ENCODE measurements at places on chromosomes 16 and 17.

- no peak for DNase-seq
These were observed 3.5 kb downstream of the CTNS start for GRCh38 chr17:3639981-3640596.

GRCh38 chr17:27657620-27658019 is 26.6 kb downstream of the LGALS9 start:
- DNase-seq, result no peak

DNA sequence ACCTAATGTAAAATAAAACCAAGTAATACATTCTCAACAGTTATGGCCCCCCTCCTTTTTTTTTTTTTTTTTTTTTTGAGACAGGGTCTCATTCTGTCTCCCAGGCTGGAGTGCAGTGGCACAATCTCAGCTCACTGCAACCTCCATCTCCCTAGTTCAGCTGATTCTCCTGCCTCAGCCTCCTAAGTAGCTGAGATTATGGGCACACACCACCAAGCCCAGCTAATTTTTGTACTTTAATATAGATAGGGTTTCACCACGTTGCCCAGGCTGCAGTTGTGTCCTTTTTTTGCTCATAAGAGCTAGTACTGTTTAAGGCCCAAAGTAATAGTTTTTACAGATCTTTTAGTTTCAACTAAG is 18.3 kb downstream of the EARS2 start:
- DNase-seq, result no peak

DNA sequence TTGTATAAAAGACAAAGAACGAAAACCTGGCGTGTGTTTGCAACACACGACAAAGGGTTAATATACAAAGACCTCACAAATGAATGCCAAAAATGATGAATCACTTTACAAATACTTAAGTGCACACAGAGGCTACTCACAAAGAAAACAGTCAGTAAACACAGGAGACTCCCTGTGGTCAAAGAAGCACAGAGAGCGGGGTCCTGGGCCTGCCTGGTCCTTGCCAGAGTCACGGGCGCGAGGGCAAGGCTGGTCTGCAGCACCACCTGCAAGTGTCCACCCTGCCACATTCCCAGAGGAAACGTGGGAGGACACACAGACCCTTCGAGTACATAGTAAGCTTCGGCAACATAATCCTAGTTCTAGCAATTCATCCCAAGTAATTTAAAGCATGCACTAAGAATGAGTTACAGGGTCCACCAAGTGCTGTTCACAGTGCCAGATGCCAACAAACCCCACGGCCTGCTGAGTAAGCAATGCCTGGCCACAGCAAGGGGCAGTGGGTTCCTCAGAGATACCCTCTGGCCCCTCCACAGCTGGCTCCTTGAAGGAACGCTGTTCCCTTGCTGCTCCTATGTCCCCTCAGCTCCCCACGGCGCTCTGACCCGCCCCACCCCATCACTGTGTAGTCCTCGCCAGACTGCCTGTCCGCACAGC is 24.6 kb upstream of the FAAP100 start:
- DNase-seq, result no peak

DNA sequence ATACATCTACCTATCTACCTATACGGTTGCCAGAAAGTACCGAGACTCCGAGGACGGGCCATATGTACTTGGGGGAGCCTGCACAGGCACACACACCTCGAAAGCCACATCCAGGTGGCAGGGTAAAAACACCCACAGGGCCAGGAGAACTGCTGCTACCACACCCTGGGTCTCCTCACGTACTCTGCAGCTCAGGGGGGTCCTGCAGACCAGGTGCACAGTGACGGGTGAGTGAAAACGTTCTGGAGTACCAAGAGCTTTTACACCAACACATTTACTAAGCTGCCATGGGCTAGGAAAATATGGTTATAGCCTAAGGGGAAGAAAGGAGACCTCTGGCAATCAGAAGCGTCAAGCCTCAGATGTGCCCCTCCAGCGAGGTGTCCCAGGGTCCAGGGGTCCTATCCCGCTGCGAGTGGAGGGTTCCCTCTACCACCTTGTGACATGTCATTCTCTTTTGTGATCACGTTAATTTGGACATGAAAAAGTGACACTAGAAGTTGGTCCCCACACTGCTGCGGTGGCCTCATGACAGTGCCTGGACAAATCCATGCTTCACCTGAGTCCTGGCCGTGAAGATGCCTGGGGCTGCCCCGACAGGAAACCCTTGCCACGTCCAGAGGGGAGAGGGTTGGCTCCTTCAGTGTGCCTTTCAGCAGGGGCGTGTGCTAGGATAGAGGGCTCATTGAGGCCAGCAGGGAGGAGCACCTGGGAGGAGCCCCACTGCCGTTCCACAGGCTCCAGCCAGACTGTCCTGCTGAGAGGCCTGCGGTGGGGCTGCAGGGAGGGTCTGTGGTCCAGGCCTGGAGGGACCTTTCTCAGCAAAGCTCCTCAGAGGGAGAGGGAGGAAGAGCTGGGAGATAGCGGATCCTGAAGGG is 1.8 kb downstream of the CANT1 start:
- no peak for DNase-seq

GRCh38 chr16:81481207-81481821 is 36.7 kb downstream of the CMIP start:
- no peak for DNase-seq

DNA sequence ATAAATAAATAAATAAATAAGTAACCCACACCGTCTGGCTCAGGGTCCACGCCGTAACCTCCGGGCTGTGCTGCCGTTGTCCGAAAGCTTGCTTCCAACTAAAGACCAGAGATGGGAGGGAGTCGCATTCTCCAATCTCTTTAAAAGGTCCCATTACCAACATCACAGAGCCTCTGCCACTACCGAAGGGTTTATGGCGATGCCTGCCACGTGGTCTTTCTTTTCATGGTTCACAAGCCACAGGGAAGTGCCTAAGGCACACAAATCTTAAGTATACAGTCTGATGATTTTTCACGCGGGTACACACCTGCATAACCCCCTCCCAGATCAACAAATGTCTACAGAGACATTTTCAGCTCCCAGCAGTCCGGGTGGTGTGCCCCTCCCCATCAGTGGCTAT is 1.4 kb downstream of the COTL1 start:
- DNase-seq, result no peak

DNA sequence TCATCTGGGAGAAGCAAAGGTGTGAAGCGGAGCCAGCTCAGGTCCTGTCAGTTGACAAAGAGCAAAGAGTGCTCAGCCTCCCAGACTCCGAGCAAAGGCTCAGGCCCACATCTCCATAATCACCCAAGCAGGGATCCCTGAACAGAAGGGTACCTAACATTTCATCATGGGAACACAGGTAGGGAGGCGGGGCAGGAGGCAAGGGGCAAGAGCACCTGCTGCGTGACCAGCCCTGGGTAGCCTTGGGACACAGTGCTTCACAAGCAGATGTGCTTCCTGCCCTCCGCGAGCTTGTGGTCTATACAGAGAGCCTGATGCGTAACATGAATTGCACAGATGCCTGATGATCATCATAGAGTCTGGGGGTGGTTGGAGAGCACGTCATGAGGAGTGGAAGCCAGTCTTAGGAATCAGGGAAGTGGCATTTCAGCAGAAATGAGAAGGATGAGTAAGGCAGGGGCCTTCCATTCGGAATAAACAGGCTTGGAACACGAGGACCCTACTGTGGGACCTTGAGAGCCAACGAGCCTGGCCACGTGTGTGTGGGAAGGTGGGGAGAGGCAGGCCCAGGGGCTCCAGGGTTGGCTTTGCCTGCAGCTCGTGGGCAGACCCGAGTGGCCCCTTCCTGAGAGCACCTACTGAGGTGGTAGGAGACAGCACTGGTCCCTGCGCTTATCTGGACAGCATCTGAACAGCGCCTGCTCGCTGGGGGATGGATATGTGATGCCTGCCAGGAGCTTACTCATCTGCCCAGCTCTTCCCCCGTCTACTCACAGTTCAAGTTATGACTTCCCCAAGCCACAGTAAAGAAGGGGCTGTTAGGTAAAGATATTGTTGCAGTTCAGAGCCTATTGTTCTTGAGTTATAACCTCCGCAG is 125.8 kb downstream of the CCDC182 start:
- no peak for DNase-seq

DNA sequence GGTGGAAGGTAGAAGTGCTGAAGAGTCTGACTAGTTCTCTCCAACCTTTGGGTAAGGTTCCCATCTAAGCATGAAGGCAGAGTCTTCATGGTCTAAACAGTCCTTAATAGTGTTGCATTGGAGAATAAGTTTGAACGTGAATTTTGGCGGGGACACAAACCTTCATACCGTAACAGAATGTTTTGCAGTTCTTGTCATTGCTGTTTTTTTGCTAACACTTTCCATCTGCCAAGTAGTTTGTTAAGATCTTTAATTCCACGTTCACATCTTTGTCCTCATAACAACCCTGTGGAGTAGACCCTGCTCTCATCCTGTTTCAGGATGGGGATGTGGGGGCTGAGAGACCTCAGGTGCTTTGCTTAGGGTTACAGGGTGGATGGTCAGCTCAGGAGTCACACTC is 936.9 kb upstream of the EEF2KMT start:
- no peak for DNase-seq

DNA sequence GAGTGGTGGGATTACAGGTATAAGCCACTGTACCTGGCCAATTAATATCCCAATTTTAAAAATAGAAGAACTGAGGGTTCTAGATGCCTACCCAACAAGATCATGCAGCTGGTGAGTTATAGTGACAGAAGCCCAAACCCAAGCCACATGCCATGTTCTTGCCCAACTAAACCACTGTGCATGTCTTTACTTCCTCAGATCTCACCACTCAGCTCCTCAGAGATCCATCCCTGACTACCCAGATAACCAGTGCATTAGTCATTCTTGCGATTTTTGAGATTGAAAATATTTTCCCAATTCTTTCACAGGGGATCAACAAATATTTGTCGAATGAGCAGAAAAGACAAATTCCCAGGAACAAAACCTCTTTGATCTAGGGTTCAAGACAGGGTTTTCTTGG is 303.1 kb downstream of the CBLN1 start:
- DNase-seq, result no peak

DNA sequence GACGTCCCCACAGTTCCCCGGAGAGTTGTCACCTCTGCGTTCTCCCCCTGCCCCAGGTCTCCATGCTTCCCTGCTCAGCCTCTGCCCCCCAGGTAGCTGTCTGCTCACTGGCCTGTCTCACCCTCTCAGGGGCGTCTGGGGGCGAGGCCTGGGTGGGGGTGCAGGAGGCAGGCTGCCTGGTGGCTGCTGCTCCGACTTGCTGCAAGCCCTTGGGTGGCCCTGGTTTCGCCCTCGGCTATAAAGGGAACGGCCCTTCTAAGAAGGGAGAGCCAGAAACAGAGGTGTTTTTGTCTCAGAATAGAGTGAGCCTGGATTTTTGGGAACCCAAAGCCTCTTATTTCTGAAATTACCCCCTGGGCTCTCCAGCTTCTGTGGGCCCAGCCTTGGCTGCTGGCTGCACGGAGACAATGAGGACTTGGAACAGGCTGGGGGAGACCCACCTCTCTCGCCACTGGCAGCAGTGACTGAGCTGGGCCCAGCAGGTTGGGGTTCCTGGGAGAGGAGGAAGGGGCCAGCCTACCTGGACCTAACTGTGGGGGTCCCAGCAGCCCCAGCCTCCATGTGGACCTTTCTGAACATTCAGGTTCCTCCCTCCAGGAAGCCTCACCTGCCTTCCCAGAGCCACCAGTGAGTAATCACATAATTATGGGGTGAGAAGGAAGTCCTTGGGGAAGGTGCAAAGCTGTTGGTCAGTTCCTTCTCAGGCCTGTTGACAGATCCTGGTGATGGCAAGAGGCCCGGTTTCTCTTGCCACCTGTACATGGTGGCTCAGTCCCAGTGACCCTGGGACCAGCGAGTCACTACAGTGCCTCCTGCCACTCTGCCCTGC is 15.5 kb upstream of the SPNS2 start:
- DNase-seq, result no peak

GRCh38 chr16:26263406-26263805 is 571.6 kb downstream of the HS3ST4 start:
- DNase-seq, result no peak

GRCh38 chr16:10622036-10622921 is 41.9 kb upstream of the EMP2 start:
- DNase-seq, result no peak

DNA sequence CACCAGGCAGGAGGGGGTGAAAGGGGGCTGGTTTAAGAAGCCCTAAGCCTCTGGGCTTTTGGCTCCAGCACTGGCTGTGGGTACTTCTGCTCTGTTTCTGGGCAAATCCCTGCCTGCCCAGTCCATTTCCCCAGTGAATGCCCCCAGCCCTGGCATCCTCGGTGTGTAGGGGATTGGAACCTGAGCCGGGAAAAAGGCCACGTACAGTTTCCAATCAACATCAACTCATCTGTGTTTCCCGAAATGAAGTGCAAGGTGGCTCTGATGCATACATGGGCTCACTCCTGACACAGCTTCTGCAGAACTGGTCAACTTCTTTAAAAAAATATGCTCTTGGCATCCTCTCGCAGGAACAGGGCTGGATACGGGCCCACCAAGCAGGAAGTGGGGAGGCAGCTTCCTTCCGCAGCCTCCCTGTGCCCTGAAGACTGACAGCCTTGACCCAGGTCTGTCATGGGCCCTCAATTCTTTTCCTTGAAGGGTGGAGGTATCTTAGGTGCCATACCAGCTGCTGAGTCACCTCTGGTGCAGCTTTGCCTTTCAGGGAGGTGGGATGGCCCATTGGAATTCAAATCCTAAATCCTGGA is 73.3 kb downstream of the N4BP1 start:
- DNase-seq, result no peak

DNA sequence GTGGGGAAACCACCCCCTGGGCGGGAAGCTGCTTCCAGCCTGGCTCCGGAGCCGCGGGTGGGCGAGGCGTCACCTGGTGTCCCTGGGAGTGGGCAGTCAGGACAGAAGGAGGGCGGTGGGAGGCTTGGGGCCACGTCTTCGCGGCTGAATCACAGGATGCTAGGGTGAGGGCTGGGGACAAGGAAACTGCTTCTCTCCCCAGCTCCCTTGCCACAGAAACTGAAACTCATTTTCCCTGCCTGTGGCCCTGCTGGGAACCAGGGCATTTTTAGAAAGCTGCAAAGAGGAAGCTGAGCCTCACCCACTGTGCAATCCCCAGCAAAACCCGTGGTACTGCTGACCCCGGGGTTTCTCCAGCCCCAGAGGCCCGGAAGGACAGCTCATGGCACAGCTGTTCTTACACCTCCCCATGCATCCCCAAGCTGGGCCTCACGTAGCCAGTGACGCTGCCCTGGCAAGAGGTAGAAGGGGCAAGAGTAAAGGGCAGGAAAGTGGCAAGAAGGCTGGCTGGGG is 8.2 kb downstream of the RHBDF2 start:
- DNase-seq, result no peak

- DNase-seq, result no peak
These were observed 32.9 kb downstream of the HS3ST3A1 start for GRCh38 chr17:13568582-13569397.

GRCh38 chr16:51163894-51164566 is 13.0 kb upstream of the SALL1 start:
- no peak for DNase-seq

GRCh38 chr17:64120159-64120810 is 9.7 kb downstream of the ERN1 start:
- DNase-seq, result no peak

DNA sequence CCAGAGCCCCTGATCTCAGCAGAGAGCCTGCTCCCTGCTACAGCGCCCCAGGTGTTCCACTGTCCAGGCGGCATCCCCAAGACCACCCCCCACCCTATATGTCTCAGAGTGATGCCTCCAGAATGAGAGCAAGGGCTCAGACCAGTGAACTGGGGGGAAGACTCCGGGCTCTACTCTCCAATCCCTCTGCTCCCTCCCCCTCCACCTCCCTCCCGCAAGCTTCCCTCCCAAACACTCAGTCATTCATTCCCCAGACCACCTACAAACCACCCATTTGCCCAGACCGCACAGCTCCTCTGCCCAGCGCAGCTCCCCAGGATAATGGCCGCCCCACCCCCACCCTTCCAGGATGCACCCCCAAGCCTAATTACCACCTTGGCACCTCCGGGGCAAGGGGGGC is 59.4 kb upstream of the TAC4 start:
- no peak for DNase-seq

Measured in amygdala (tissue), 56 donors.